ENCODE measurements at places on chromosomes 7 and 10.

DNA sequence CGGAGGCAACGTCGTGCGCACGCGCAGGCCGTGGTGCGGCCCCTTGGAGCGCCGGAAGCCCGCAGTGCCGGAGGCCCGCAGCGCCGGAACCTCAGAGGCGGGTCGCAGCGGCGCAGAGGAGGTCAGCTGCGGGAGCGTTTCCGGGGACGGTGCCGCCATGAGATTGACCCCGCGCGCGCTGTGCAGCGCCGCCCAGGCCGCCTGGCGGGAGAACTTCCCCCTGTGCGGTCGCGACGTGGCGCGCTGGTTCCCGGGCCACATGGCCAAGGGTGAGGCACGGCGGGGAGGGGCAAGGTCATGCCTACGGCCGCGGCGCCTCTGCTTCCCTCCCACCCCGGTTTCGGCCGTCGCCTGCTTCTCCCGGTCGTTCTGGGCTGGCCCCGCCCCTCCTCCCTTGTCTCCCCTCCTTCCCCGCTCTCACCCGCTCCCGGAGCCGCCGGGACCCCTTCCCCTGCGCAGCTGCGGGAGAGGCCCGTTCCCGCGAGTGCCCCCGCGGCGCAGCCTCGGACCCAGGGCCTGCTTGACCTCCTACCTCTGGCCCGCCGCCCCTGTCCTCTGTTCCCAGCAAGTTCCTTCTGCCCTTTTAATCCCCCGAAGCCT, at the start of gene MTG1:
TSS of gene MTG1 (plus strand) at position 94 of the 600 bp plus-strand sequence. CDS start at position 158, 64 bp downstream.
- DNase-seq, result peak; percentile 96

GRCh38 chr7:100407285-100408180, 21.0 kb downstream of the ZCWPW1 start:
- DNase-seq, result no peak

DNA sequence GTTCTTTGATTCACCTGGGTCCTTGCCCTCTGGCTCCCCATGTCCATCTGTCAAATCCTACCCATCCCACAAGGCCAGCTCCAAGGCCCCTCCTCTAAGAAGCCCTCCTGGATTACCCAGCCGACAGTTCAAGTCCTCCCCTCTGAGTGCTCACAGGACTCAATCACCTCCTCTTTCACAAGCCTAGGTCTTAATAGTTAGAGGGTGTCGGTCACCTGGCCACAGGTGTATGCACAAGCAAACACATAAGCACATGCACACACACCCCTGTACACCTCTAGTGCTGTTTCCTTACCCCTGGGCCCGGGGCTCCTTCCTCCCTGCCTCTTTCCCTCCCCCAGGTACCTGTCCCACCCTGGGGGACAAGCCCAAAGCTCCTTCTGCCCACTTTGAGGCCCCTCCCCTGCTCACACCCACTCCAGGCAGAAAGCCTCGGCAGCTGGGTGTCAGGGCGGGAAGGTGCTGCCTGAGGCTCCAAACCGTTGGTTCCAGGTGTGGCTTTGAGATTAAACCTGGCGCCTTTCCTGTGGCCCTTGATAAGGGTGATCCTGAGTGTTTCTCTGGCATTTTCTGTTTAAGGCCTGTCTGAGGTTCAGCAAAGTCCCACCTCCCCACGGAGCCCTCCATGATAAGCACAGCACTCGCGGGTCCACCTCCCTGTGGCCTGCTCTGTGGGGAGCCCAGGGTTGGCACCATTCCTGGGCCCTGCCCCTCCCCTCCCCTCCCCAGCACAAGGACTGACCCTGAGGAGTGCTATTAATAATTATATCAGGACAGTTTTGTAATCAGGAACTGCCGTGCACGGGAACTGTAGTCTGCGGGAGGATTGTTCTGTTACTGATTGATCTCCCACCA, 14.6 kb upstream of the AQP1 start:
- no peak for DNase-seq

DNA sequence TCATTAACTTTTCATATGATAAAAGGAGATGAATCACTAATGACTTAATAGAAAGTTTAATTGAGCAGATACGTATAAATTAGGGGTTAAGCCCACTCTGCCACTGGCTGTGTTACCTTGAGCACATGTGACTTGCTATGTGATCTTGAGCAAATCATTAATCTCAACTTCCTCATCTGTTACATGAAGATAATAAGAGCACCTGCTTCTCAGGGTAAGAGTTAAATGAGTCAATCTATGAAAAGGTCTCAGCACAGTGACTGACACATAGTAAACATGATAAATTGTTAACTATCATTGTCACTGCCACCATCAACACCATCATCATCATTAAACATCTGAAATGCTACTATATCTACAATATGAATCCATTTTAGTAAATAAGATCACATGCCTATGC, 110.8 kb downstream of the TPK1 start:
- DNase-seq, result no peak

- DNase-seq, result no peak
These were observed 70.2 kb downstream of the PRTFDC1 start for GRCh38 chr10:24882047-24882698.
